ENCODE measurements at places on chromosomes 1 and 21.

GRCh38 chr1:158611916-158612315 is 6.8 kb downstream of the OR10Z1 start:
- DNase-seq: no peak

DNA sequence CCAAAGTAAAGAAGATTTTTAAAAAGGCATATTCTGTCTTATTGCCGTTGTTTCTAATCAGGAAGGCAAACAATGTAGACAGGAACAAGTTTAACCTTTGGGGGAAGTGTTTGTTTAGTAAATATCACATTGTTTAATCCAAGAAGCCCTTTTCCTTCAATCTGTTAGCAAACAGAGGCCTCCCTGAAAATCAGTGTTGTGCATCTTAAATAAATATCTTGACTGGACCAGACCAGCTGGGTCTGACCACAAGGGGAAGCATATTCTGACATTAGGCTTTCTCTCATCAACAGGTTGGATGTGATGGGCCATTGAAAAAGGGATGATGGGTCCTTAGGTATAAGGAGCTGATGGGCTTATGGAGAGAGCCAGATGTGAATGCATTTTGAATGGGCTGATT is 81.8 kb upstream of the SGIP1 start:
- DNase-seq: no peak

DNA sequence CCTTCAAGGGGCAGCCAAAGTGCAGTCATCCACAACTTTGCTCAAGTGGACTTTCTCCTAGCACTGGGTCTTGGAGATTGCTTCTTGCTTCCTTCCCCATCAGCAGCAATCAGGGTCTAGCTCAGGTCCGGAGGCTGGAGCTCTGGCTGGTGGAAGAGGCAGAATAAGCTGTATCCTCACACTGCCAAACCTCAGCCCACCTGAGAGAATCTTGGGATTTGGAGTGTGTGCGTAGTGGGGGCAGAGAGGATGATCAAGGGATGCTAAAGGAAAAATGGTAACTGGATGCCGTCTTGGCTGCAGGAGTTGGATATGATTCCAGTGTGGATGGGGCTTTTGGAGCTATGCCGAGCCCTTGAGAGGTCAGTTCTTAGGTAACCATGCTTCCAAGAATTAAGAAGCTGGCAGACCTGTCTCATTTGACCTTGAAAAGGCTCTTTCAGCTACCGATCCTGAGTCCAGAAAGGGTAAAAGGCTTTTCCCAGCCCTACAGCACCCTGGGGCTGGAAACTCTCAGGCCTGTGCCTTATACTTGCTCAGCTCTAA is 4.5 kb upstream of the NFASC start:
- no peak for DNase-seq

DNA sequence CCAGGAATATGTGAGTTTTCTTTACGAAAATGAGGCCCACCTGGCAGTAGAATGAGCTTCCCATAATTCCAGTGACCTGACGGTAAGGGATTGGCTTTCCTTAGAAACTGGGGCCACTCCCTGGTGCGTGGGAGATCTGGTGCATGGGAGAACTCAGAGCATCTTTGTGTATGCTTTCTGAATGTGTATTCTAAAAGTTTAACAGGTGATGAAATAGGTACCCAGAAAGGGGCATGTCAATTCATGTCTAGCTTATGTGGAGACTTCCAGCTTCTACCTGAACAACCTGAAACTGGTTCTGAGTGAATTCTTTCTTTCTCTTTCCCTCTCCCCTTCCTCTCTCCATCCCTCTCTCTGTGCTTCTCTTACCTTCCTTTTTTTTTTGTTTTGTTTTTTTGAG is 15.2 kb upstream of the FCRLA start:
- no peak for DNase-seq

DNA sequence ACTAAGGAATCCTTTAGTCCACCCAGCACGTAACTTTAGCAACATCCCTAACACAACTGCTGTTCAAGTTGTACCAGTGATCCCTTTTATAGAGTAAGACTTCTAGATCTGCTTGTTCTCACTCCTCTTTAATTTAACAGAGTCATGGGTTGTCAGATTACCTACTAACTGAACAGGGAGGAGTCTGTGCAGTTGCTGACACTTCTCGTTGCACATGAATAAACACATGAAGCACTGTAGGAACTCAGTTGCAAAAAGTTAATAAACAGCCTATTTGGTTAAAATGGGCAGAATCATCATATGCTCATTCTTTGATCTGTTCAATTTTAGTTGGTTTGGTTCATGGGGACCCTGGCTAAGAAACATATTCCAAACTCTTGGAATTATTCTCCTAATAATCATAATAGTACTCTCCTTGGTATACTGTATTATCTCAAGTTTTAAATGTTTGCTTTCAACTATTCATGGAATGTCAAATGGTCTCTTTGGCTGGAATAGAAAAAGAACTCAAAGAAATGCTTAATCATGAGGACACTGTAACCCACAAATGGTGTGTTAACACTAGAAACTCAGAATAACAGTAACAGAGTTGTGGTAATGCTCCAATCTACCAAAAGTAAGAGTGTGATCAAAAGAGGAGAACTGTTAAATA is 15.6 kb downstream of the PLPPR5 start:
- DNase-seq: no peak

DNA sequence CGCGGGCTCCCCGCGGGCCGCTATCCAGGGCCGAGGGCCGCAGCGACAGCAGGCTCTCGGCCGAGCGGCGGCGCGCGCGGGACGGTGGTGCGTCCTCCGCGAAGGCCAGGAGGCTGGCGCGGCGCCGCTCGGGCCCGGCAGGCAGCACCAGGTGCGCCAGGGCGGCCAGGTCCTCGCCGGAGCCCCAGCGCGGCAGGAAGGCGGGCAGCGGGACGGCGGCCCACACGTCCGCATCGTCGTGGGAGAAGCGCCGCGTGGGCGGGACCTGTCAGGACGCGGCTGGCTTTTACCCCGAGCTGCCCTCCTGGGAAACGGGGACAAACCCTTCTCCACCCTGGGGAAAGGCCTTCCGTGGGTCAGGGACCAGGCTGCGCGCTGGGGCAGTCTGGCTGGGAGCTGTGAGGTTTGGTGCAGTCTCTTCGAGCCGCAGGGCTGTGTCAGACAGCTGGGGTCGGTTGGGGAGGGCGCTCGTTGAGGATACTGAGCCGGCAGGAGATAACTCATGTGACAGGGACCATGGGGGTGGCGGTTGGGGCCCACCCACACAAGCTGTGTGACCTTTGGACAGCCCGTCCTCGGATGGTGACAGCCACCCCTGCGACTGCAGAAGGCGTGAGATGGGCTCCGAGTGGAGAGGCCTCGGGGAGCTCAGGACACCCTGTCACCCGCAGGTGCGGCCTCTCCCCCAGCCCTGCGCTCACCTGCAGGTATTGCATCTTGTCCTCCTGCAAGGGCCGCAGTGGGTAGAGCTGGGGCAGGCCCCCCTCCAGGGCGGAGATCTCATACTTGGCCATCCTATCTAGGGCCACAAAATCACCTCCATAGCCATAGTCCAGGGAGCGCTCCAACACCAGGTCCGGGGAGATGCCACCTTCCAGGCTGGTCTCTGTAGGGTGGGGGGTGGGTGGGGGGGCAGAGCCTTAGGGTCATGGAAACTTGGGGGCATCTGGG is 6.0 kb downstream of the HES3 start:
- no peak for DNase-seq

- DNase-seq: no peak
Observed at GRCh38 chr1:53834776-53835175, 3.3 kb downstream of the NDC1 start.

DNA sequence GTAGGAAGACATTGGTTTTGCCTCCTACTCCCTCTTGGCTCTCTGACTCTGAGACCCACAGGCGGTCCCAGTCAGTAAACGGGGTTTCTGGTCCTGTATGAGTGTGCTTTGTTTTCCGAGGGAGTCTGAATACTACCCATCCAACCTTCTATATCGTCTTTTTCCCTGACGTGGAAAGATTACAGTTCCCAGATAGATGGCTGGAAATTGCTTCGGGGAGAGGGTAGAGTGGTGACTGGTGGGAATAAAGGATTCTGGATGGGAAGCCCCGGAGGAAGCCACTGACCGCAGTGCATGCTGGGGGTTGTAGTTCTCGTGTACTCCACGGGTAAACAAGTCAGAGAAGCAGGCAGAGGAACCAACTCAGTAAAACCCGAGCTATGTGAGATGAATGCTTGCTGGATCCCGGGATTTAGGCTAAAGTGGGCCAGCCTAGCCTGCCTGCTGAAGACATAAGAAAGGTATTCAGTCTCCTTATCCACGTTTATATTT is 66.2 kb upstream of the IRF2BP2 start:
- DNase-seq: peak; percentile 97

GRCh38 chr1:28176492-28177470 is at the start of gene PTAFR:
Gene PTAFR (minus strand): TSS chr1:28176690. CDS start chr1:28151021, 25,669 bp downstream.
- DNase-seq: no peak

DNA sequence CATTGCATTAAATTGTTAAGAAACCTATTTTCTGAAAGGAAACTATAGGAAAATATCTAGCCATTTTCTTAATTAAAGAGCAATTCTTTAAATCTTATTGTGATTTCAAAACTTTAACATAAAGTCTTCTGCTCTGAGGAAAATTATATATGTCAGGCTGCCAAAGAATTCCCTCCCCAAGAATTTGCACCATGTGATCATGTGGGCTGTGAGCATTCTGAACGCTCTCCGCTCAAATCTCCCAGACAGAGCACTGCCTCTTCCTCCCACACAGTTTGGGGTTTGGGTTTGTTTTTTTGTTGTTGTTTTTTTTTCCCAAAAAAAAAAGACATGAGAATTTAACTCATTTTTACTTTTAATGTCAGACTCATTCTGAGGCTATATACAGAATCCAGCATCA is 155.9 kb upstream of the PALMD start:
- no peak for DNase-seq

- peak; percentile 28 for DNase-seq
Observed at GRCh38 chr1:42765832-42766740, 742 bp downstream of the P3H1 start.

GRCh38 chr1:183620311-183620710 is 15.3 kb downstream of the ARPC5 start:
- no peak for DNase-seq

DNA sequence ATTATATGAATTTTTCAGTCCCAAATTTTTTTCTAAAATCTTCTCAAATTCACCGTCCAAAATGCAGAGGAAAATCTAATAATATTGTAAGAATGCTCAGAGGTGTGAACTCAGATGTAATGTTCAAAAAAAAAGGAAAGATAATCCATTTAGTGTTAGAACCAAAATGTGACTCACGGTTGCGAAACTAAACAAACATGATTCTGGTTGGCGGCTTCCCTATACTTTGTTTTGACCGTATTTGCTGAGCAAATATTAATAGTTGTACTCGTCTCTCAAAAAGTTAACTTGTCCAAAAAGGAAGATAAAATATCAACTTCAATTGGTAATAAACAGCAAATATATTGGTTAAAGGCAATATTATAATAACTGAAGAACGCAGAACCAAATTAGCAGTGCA is 34.4 kb downstream of the ZSWIM5 start:
- DNase-seq: no peak

- no peak for DNase-seq
Observed at GRCh38 chr1:202625416-202626360, 84.6 kb downstream of the SYT2 start.

- DNase-seq: no peak
Observed at GRCh38 chr1:207032528-207033017, at the start of gene C1orf116. Gene C1orf116 (minus strand): TSS chr1:207032756. CDS start chr1:207027598, 5,158 bp downstream.

DNA sequence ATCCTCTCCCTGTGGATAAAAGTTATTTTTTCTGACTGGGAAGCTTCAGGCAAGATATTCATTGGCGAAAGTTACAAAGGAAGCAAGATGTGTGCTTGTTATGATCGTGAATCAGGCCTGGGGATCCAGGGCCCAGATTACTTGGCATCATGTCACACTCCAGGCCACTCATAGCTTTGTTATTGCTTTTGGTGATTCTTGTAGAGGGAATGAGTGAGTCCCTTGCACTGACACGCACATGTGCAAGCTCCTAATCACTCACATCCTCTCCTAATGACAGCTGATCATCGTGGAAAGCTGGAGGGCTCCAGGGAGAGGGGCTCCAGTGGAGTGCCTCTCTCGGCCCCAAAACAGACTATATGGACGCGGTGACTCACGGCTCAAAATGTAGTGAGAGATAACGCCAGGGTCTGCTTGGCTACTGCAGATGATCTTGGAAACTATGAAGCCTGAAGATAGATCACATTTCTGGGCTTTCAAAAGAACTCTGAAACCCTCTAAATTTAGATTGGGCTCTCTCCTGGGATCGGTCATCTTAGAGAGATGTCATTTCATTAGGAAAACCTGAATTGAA is 481.1 kb upstream of the USP24 start:
- DNase-seq: no peak

GRCh38 chr1:57518496-57518895 is 94.6 kb upstream of the DAB1 start:
- no peak for DNase-seq

- no peak for DNase-seq
Observed at GRCh38 chr1:94608852-94609530, 67.4 kb upstream of the F3 start.

- DNase-seq: no peak
Observed at GRCh38 chr1:98662356-98662670, 792 bp downstream of the SNX7 start.

DNA sequence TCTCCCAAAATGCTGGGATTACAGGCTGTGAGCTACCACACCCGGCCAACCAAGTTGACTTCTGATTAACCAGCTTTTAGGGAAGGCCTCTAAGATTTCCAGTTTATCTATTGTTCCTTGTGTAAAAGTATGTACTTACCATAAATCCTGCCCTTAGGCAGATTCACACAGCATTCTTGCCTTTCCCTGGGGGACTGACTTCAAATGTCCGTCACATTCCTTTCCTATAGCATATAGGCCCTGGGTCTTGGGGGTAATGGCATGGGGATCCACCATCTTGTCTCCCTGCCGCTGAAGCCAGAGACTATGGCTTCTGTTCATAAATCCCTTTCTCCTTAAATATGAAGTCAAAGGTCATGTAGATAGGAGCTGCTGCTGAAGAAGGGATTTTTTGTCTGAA is 872 bp upstream of the PINK1 start:
- no peak for DNase-seq

GRCh38 chr1:145696630-145696960 is 10.6 kb downstream of the PDZK1 start:
- no peak for DNase-seq

- DNase-seq: no peak
Observed at GRCh38 chr1:175504875-175505555, 238.4 kb downstream of the TNR start.

- DNase-seq: peak; percentile 57
Observed at GRCh38 chr1:3656450-3657095, 4.3 kb downstream of the TP73 start.

GRCh38 chr1:184497959-184498723 is 111.3 kb downstream of the C1orf21 start:
- DNase-seq: no peak

Measured in posterior cingulate gyrus (tissue), 11 donors.